ENCODE measurements at places on chromosomes 1 and 21.

DNA sequence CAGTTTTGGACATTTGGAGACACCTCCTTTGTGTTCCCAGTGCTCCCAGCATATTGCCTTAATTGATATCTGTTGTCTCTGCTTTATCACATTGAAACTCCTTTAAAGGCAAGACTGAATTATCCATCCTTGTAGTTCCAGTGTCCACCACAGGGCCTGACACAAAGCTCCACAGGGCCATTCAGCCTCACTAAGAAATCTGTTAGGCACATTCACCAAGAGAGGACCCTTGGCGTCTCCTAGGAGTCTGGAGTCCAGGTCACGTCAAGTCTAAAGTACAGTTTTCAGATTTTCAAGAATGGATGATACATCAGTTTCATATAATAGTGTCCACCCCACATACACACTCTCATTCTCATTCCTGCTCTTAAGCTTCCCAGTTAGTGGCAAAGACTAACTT is 4.8 kb downstream of the ACP6 start:
- no peak for DNase-seq

DNA sequence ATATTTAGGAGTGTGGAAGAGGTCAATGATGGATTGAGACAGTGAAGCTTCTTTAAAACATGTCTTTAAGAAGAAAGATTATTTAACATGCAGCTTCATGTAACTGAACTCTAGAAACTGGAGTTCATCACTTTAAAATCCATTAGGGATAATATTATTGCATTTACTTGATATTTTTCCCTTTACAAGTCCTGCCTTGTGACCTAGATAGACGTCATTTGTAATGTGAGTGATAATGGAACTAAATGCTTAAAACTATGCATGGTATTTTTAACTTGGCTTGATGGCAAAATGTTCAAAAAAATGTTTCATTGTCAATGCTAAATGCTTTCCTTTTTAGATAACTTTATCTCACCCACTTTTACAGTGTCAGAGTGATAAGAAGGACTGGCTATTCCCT is 723.7 kb downstream of the RWDD3 start:
- DNase-seq: no peak

- DNase-seq: no peak
These were observed 138.4 kb downstream of the NEK7 start for GRCh38 chr1:198295225-198295624.

- no peak for DNase-seq
These were observed 154.6 kb downstream of the PBX1 start for GRCh38 chr1:164713456-164714207.

GRCh38 chr1:226486161-226486560 is 62.4 kb upstream of the STUM start:
- no peak for DNase-seq
